ENCODE measurements at places on chromosomes 2 and 18.

DNA sequence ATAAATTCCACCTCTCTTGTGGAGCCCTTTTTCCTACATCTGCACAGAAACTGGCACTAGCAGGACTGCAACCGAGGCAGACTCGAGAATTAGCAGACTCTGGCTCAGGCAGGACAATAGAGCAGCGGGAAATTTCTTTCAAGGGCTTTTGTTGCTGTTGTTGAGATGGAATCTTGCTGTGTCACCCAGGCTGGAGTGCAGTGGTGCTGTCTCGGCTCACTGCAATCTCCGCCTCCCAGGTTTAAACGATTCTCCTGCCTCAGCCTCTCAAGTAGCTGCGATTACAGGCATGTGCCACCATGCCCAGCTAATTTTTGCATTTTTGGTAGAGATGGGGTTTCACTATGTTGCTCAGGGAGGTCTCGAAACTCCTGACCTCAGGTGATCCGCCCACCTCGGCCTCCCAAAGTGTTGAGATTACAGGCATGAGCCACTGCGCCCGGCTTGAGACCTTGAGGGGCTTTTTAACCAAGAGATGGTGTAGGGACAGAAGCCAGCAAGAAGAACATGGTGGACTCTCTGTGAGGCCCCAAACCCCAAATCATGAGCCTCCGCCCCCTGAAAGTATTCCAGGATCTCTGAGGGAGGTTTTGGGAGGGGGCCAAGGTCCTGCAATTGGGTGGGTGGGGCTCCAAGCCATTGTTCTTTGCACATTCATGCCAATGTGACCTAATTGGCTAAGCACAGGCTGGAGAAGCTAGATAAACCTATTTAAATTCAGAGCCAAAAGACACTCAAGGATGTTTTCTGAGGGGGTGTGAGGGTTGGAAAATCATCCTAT, 68.4 kb upstream of the MSH2 start:
- no peak overlapping the region for H3K4me3 ChIP-seq
- H3K27me3 ChIP-seq = peaks cover 2% of the 10 kb centered on the region
- DNase-seq = no peak
- H3K36me3 ChIP-seq = no peaks in the 10 kb centered on the region

GRCh38 chr2:181234487-181234891, 222.7 kb upstream of the ITGA4 start:
- H3K4me1 ChIP-seq = peaks cover 45% of the 10 kb centered on the region
- H3K27ac ChIP-seq = no peak overlapping the region
- no peak for DNase-seq
- no peaks in the 10 kb centered on the region for H3K36me3 ChIP-seq
- H3K27me3 ChIP-seq = no peaks in the 10 kb centered on the region
- H3K4me3 ChIP-seq = no peak overlapping the region

GRCh38 chr18:10131460-10132395, 217.9 kb downstream of the VAPA start:
- no peak overlapping the region for H3K4me3 ChIP-seq
- H3K27me3 ChIP-seq = peaks cover 44% of the 10 kb centered on the region
- no peak overlapping the region for H3K27ac ChIP-seq
- H3K36me3 ChIP-seq = no peaks in the 10 kb centered on the region
- peaks cover 9% of the 10 kb centered on the region for H3K4me1 ChIP-seq

GRCh38 chr2:46748121-46748520, 167.5 kb downstream of the MCFD2 start:
- H3K4me3 ChIP-seq = no peak overlapping the region
- peaks cover 56% of the 10 kb centered on the region for H3K4me1 ChIP-seq
- H3K27me3 ChIP-seq = no peaks in the 10 kb centered on the region
- H3K27ac ChIP-seq = no peak overlapping the region
- peaks cover 24% of the 10 kb centered on the region for H3K36me3 ChIP-seq
- DNase-seq = no peak

GRCh38 chr18:68288408-68288807, 426.5 kb downstream of the TMX3 start:
- DNase-seq = no peak
- H3K36me3 ChIP-seq = no peaks in the 10 kb centered on the region
- H3K4me1 ChIP-seq = no peaks in the 10 kb centered on the region
- no peak overlapping the region for H3K4me3 ChIP-seq
- no peaks in the 10 kb centered on the region for H3K27me3 ChIP-seq
- H3K27ac ChIP-seq = no peak overlapping the region

DNA sequence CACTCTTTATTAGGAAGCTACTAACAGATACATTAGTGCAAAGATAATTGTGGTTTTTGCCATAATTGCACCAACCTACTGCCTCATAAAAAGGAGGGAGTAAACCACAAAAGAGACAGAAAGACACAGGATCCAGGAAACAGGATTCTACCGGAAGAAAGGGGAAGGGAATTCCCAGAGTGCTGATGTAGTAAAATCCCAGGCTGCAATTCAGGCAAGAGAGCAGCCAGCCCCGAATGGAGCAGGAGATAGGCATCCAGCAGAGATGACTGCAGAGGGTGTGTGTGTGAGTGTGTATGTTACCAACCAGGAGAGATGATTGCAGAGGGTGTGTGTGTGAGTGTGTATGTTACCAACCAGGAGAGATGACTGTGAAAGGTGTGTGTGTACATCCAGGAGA, 84.4 kb downstream of the KCNS3 start:
- DNase-seq = no peak
- H3K27ac ChIP-seq = no peak overlapping the region
- no peak overlapping the region for H3K4me3 ChIP-seq
- no peaks in the 10 kb centered on the region for H3K36me3 ChIP-seq

GRCh38 chr2:62765619-62766376, 60.3 kb downstream of the EHBP1 start:
- H3K27ac ChIP-seq = no peak overlapping the region
- no peak for DNase-seq
- H3K27me3 ChIP-seq = no peaks in the 10 kb centered on the region
- H3K36me3 ChIP-seq = peaks cover 11% of the 10 kb centered on the region
- peaks cover under 1% of the 10 kb centered on the region for H3K4me1 ChIP-seq

DNA sequence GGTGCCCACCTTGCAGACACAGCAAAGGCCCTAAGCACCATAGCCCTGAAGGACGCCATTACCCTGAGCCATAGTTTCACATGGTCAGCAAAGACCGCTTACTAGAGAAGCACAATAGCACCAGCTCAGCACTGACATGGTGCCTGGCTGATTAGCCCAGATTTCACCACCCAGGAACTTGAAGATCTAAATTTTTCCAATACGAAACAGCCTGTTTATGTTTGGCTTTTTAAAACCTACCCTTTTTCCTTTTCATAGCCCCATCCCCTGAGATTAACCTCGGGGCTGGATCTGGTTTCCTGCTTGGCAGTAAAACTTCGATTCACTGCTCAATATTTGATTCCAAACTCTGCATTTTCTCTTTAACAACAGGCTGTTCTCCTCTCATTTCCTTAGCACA, 158.5 kb upstream of the PID1 start:
- H3K27ac ChIP-seq = no peak overlapping the region
- no peak for DNase-seq
- peaks cover 2% of the 10 kb centered on the region for H3K27me3 ChIP-seq
- no peak overlapping the region for H3K4me3 ChIP-seq
- H3K36me3 ChIP-seq = no peaks in the 10 kb centered on the region

DNA sequence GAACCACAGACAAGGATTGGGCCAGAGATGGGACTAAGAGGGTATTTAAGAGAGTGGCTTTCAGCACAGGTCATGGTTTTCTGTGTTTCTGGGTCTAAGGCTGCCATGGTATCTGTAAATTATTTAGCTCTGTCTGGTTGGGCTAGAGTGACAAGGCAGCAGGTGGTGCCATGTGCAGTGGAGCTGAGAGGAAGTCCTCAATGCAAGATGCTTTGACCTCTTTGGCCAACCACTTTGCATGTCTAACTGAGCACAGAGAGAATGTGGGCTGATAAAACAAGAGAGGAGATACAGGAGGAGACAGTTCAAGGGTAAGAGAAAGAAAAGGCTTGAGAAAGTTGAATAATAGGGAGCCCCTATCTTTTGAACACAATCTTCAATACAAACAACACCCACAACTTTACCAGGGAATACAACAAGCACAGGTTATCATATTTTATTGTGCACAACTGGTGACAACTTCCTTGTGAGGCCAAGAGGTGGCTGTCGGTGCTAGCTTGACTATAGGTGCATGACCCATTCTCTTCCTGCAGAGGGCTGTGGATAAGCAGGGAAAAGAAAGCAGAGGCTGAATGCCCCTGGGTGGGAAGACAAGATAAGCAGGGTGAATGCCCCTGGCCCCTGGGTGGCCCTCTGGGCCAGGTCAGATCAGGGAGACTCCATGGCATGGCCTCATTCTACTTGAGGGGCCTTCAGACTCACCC, 12.3 kb downstream of the FLACC1 start:
- H3K4me1 ChIP-seq = peaks cover 4% of the 10 kb centered on the region
- no peak overlapping the region for H3K4me3 ChIP-seq
- DNase-seq = no peak
- no peak overlapping the region for H3K27ac ChIP-seq
- H3K27me3 ChIP-seq = no peaks in the 10 kb centered on the region

GRCh38 chr18:75548353-75548905, 120.9 kb upstream of the SMIM21 start:
- H3K4me1 ChIP-seq = peaks cover 3% of the 10 kb centered on the region
- peaks cover 47% of the 10 kb centered on the region for H3K27me3 ChIP-seq
- H3K36me3 ChIP-seq = no peaks in the 10 kb centered on the region
- no peak for DNase-seq
- H3K27ac ChIP-seq = no peak overlapping the region

DNA sequence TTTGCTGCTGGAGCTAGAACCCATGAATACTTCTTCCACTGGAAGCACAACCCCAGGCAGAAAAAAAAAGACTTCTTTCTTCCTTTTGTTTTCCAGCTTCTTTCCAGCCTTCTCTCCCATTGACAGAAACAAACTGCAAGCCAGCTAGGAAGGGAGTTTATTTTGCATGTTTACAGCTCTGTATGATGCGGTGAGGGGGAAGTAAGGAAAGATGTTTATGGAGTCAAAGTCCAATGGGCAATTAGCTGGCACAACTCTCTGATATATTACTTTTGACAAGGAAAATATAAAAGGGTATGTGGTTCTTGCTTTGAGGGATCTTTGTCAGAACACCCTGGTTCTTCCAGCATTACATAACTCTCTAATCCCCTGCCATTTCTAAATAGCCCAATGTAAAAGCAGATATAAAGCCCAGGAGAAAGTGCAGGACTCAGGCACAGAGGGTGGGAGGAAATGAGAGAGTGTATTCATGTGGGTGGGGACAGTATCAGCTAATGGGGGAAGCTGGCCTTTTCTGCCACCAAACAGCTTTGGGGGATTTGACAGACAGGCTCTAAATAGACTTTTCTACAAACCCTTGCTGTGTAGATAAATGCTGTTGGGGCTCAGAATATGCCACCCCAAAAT, 9.3 kb upstream of the NMS start:
- H3K27ac ChIP-seq = no peak overlapping the region
- H3K27me3 ChIP-seq = peaks cover 3% of the 10 kb centered on the region
- no peak for DNase-seq
- no peaks in the 10 kb centered on the region for H3K4me1 ChIP-seq
- H3K36me3 ChIP-seq = peaks cover 3% of the 10 kb centered on the region

DNA sequence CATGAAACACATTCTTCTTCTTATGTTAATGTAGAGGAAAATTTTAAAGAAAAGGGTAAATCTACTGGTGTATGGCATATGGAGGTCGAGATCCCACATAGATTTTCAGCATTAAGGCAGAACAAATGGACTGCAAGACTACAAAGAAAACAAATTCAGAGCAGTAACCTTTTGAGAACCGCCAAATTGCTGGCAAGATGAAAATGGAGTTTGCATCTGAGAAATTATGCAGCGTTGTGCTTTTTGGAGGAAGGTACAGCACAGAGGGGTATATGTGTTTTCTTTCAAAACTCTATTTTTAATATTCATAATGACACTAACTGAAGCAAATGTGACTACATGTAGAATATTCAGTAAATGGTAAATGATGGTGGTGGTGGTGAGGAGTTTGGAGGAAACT, 59.0 kb upstream of the PARD3B start:
- H3K36me3 ChIP-seq = no peaks in the 10 kb centered on the region
- H3K27me3 ChIP-seq = no peaks in the 10 kb centered on the region
- no peak overlapping the region for H3K27ac ChIP-seq
- H3K4me1 ChIP-seq = no peaks in the 10 kb centered on the region

GRCh38 chr2:153403940-153404339, 74.6 kb downstream of the RPRM start:
- no peak overlapping the region for H3K27ac ChIP-seq
- no peak for DNase-seq
- no peaks in the 10 kb centered on the region for H3K4me1 ChIP-seq
- H3K36me3 ChIP-seq = no peaks in the 10 kb centered on the region
- H3K27me3 ChIP-seq = no peaks in the 10 kb centered on the region
- no peak overlapping the region for H3K4me3 ChIP-seq

DNA sequence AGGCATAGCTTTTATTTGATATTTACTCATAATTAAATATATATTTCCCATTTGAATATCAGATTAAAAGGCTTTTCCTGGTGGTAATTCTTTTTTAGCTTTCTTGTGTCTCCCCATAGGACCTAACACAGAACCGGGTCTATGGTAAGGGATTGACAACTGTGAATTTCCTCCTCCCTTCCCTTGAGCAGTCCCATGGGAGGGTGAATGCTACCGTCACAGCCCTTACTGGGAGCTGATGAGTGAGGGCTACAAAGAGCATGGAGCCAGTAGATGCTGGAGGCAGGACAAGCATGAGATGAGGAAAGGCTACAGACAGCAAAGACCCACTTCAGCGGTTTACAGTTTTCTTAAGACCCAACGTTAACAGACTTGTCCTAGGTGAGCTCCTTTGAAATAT, 170.6 kb upstream of the EPAS1 start:
- H3K36me3 ChIP-seq = no peaks in the 10 kb centered on the region
- no peak overlapping the region for H3K4me3 ChIP-seq
- H3K4me1 ChIP-seq = no peaks in the 10 kb centered on the region
- no peaks in the 10 kb centered on the region for H3K27me3 ChIP-seq

DNA sequence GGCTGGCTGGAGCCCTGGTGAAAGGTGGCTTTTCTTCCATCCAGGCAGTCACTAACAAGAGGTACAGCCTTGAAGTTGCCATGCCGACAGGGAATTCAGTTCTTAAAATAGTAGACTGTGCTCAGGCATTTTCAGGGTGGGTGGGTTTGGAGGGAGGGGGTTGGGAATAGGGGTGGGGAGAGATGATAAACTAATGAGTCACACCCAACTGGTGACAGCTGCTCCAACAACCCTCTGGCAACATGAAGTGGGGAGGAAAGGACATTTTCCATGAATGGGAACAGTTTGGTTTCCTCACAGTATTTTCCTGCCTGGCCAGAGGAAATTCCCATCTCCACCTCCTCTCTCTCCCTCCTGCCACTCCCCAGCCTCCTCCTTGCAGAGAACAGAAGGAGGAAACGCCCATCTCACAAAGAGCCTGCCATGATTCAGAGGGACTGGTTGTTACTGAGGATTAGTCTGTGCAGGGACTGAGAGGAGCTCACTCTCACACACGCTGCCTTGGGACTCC, 113.0 kb upstream of the SLC1A4 start:
- H3K27me3 ChIP-seq = no peaks in the 10 kb centered on the region
- no peak overlapping the region for H3K4me3 ChIP-seq
- no peaks in the 10 kb centered on the region for H3K36me3 ChIP-seq
- peaks cover 10% of the 10 kb centered on the region for H3K4me1 ChIP-seq

Measured in activated T-cell treated with anti-CD3 and anti-CD28 coated beads, Interleukin-2, amount 50 U/mL, for 24 hours (primary cell).